ENCODE measurements at places on chromosomes 1 and 21.

DNA sequence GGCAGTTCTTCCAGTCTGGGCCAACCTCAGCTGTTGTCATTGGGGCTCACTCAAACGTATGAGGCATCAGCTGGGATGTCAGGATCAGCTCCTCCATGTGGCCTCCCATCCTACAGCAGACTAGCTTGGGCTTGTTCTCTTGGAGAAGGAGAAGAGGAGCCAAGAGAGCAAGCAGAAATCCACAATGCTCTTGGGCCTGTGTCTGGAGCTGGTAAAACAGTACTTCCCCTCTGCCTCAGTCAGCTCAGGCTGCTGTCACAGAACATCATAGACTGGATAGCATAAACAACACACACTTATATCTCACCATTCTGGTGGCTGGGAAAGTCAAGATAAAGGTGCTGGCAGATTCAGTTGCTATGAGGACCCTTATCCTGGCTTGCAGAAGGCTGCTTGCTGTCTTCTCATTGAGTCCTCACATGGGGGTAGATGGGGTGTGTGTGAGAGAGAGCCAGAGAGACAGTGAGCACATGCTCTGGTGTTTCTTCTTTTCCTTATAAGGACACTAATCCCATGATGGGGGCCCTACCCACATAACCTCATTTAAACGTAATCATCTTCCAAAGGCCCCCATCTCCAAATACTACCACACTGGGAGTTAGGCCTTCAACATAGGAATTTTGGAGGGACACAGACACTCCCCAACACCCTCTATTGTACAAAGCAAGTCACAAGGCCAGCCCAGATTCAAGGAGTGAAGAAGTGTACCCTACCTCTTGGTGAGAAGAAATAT is 16.3 kb upstream of the DNAJC6 start:
- DNase-seq, result no peak

DNA sequence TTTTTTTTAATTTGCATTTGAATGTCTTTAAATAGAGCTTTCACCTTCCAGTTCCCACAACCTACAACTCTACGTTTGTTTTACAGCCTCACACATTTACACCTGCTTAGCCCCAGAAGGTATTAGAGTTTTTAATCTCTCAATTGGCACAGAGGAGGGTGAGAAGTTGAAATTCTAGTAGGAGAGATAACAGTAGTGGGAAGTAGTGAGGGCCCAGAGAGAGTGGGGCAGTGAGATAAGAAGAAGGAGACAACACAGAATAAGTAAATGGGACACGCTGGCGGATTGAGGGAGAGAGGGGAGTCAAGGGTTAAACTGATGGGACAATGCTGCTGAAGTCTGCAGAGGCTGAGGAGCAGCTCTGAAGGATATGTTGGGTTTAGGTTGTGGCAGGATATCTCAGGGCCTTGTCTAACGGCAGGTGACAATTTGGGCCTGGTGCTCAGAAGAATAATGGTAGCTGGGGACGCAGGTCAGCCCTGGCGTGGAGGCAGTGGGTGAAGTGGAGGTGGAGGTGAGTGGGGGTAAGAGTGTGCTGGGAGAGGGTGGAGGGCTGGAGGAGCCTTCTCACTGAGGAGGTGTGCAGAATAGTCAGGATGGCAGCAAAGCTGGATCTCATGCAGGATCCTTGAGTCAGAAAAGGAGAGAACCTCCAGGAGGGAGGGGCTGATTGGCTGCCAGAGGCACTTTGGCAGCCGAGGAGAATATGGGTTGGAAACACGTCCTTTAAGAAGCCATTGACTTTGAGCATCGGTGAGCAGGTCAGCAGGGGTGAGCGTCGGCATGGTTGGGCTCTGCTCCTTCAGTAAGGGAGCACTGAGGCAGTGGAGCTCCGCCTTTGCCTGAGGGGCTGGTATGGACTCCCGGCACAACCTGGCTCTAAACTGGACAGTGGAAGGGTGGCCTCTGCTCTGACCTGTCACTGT is 72.9 kb downstream of the SYT6 start:
- no peak for DNase-seq

DNA sequence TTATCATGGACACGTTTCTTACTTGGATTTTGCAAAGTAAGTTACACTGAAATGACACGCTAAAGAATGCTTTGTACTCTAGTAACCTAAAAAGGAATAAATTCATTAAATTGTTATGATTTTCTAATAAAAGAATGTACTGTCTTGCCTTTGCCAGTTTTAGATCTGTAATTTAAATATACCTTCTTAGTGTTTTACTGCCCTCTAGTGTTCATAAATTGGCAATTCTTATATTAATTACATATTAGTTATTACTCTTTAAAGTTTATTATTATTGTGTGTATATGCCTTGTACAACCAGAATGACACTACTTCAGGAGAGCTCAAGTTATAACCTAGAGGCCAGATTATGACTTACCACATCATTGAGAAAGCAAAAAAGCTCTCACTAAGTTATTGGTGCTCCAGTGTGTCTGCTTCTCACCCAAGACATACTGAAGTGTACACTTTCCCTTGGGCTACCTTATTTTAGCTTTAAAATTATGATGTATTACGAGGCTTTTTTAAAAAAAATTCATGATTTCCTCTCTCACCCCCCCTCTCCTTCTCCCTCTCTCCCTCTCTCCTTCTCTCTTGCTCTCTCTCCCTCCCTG is 169.9 kb downstream of the HS2ST1 start:
- no peak for DNase-seq

GRCh38 chr1:160747717-160748116 is 8.7 kb downstream of the SLAMF7 start:
- DNase-seq, result no peak

DNA sequence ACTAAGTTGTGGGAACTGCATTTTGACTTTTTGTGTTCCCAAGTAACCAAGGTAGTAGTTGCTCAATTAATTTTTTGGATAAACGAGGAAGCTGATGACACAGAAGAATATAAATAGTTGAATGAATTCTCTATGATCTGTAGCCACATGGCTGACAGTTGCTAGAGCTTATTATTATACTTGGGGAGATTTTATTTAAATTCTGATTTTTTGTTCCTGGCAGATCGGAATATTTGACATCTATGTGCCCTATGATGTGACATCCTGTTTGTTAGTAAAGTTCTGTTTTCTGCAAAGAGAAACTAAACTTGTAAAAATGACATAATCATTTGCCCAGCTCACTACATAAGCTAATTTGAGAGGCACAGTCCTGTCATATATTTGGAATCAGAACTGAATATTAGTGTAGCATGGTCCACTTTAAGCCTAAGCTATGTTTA is 9.7 kb upstream of the LYST start:
- DNase-seq, result no peak

- DNase-seq, result no peak
These were observed 12.6 kb downstream of the CD101 start for GRCh38 chr1:117014209-117014608.

DNA sequence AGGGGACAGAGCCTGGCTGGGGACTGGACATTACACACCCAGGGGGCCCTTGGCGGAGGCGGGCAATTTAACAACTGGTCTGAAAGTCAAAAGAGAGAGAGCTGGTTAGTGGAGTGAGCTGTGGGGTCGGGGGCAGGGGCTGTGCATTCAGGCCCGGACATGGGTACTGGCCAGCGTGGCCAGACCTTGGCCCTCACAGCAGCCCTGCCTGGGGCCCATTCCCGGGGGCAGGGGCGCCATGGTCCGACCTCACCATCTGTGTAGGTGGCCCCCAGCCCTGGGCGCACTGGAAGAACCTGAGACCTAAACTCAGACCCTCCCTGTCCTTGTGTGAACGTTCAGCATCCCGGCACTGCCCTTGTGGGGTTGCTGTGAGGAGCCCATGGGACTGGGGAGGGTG is 5.0 kb downstream of the CLDN19 start:
- DNase-seq, result no peak

GRCh38 chr1:220516014-220516721 is 11.8 kb upstream of the MARK1 start:
- no peak for DNase-seq

DNA sequence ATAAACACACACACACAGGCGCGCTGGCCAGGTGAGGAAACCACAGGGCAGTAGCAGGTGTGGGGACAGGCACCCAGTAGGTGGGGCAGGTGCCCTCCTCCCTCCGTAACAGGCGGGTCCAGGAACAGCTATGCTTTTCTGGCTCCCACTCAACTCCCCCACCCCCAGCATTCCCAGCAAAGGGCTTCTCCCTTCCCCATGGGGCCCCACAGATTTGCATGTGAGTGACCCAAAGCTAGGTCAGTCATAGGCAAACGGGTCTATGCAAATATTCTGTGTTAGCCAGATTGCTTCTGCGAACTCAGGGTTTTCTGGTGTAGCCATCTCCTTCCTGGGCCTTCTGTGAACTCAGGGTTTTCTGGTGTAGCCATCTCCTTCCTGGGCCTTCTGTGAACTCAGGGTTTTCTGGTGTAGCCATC is 114.2 kb downstream of the SIK1 start:
- DNase-seq, result no peak

DNA sequence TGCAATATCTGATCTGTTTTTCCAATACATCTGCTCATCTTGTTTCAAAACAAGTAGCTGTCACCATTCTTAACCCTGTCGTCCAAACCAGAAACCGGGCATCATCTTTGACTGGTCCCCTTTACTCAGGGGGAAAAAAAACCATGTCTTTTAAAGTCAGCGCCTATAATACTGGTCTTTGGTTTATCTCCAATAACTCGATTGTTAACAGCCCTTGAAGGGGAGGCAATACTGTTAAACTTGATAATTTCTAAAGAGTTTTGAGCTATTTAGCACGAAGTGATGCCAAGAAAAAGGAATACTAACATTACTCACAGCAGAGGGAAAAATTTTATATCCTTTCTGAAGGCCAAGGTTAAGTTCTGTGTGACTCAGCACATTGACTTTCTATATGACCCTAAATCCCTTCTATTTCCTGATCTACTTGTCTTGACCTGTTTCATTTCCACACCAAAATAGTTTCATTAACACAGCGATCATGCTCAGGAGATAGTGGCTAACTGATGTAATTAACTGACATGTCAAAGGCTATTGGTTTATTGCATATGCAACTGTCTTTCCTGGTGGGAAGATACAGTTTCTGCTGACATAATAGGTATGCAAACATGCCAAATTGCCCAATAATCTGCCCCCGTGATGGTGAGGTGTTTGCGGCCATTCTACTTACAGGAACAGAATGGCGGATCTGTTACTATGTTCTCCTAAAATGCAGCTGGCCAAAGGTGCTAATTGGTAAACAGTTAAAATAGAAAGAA is 59.1 kb downstream of the NFIA start:
- no peak for DNase-seq

GRCh38 chr1:50139339-50140181 is 30.8 kb downstream of the ELAVL4 start:
- DNase-seq, result no peak

- DNase-seq, result no peak
These were observed 55.2 kb downstream of the PUM1 start for GRCh38 chr1:31010086-31010989.

GRCh38 chr1:175649416-175649815 is 94.0 kb downstream of the TNR start:
- no peak for DNase-seq

DNA sequence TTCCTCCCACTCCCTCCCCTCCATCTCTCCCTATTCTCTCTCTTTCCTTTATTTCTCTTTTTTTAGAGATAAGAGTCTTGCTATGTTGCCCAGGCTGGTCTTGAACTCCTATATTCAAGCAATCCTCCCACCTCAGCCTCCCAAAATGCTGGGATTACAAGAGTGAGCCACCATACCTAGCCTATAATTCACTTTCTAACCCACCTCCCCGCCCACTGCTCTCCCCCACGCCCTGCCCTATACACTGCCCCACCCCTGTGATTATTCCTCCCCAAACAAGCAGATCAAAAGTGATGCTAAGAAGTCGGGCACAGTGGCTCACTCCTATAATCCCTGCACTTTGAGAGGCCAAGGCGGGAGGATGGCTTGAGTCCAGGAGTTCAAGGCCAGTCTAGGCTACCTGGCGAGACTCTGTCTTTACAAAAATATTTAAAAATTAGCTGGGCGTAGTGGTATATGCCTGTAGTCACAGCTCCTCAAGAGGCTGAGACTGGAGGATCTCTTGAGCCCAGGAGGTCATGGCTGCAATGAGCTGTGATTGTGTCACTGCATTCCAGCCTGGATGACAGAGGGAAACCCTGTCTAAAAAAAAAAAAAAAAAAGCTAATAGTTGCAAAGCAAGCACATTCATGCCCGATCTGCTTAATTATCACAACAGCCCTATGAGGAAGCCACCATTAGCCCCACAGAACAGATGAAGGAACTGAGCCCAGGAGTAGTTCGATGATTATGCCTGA is 12.8 kb upstream of the E2F2 start:
- DNase-seq, result no peak

DNA sequence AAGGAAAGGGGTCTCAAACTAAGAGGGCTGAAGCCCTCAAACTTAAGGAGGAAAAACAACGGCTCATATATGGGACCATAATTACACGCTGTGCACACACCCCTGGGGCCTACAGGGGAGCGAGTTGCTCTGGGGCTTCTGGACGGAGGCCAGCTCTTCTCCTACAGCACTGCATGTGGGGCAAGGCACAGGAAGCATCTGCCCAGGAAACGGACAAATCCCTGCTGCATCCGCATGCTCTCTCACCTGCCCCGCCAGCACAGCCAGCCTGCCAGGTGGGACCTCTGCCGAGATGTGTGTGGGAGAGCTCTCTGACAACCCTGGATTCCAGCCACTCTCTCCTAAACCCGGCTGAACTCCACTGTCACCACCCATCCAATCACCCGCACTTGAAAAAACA is 54.1 kb downstream of the MRPL37 start:
- no peak for DNase-seq

GRCh38 chr1:223453902-223454301 is 60.7 kb downstream of the CCDC185 start:
- no peak for DNase-seq

- no peak for DNase-seq
These were observed 58.9 kb downstream of the VWA5B1 start for GRCh38 chr1:20349561-20349960.

DNA sequence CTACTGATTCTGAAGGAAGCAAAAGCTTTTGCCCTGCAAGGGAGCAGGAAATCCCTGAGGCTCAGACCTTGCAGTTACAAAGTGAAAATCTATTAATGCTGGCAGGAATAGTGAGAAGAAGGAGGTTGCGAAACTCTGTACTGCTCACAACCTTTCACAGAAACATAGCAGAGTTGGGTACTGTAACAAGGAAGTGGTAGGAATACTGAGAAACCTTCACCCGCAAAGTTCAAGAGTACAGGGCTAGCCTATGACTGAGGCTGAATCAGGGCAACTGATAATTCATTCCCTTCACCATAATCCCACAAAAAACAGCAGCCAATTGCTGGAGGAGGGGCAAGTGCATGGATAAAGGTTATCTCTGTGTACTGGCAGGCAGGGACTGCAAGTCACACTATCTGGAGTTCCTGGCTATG is 23.9 kb upstream of the KCTD3 start:
- DNase-seq, result no peak
